ENCODE measurements at places on chromosomes 7 and 10.
A peak's percentile ranks its signal among the peaks of the same experiment; 100 is the strongest.

GRCh38 chr10:63319231-63319630 lies 146.5 kb downstream of the JMJD1C start:
- no peak for DNase-seq

- no peak for DNase-seq
Observed at GRCh38 chr10:86167762-86168128, 198.8 kb downstream of the GRID1 start.

GRCh38 chr7:104264285-104264684 lies 56.5 kb upstream of the ORC5 start:
- DNase-seq: no peak

DNA sequence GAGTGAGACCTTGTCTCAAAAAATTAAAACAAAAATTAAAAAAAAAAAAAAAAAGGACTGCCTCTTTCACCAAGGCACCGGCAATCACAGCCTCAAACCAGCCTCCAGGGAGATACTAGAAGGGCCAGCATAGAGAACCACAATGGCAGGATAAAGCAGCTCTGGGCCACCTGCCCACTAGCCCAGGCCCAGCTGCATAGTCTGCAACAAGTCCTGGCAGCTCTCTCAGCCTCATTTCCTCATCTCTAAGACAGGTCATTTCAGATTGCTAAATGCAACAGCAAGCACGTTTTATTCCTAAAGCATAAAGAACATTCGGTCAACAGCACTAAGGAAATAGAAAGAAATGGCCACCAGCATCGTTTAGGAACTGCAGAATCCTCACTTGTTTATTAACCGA lies 28.8 kb downstream of the XPNPEP1 start:
- peak; percentile 78 for DNase-seq

DNA sequence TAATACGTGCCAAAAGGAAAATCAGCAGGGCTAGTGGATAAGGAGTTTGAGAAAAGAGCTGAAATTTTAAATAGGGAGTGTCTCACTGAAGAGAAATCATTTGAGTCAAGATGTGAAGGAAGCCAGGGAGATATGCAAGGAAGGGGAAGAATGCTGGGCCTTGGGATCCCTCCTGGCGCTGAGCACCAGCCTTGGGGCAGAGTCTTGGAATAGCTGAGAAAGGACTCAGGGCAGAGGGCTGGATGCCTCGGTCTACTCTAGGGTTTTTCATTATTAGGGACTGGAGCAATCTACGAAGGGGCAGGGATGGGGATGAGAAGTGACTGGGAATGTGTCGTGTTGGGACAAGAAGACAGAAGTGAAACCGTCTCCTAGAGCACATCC lies 484 bp downstream of the ZWINT start:
- DNase-seq: no peak

GRCh38 chr7:73941836-73942551 lies 81.0 kb downstream of the TMEM270 start:
- DNase-seq: peak; percentile 53

GRCh38 chr10:37937864-37938263 lies 38.6 kb downstream of the ZNF25 start:
- DNase-seq: no peak

GRCh38 chr10:36141856-36142560 lies 499.9 kb upstream of the FZD8 start:
- peak; percentile 63 for DNase-seq

DNA sequence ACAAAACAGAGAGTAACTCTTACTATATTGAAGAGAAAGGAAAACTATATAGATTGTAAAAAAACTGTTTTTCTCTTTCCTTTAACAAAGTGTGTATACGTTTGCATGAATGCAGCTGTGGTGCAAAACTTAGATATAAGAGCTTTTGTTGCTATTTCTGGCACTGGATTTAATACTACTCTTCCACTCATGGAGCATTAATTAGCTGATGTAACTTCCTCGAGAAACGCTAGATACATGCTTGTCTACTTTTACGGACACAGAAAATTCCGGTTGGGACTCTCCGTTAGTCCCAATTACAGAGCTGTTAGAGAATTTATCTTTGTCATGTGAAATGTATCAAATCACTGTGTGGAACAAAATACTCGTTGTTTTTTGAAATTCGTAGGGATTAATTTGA lies 135.5 kb downstream of the ZNF22 start:
- no peak for DNase-seq

GRCh38 chr7:43784030-43784584 lies 25.6 kb downstream of the BLVRA start:
- DNase-seq: no peak

GRCh38 chr7:100723732-100724275 lies 3.5 kb downstream of the EPO start:
- DNase-seq: no peak

GRCh38 chr7:90597563-90598253 lies 1.6 kb downstream of the CDK14 start:
- no peak for DNase-seq

DNA sequence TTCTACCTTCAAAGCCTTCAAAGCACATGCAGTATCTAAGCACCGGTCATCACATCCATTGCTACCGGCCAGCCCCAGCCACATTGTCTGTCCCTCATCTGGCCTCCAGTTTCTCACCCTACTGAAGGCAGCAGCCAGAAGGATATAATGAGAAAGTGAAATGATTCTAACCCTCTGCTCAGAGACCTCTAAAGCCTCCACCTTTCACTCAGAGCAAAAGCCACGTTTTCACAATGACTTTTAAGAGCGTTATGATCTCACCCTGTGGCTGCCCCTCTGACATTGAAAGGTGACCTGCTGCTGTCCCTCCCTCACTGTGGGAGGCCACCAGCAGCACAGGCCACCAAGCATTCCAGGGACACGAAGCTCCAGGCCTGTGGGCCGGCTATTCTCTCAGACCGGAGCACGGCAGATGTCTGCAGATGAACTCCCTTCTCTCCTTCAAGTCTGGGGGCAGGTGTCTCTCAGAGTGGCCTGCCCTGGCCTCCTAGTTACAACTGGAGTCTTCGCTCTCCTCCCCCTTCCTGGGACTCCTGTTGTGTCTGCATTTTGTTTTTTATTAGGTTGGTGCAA lies 94.9 kb upstream of the EEPD1 start:
- no peak for DNase-seq

DNA sequence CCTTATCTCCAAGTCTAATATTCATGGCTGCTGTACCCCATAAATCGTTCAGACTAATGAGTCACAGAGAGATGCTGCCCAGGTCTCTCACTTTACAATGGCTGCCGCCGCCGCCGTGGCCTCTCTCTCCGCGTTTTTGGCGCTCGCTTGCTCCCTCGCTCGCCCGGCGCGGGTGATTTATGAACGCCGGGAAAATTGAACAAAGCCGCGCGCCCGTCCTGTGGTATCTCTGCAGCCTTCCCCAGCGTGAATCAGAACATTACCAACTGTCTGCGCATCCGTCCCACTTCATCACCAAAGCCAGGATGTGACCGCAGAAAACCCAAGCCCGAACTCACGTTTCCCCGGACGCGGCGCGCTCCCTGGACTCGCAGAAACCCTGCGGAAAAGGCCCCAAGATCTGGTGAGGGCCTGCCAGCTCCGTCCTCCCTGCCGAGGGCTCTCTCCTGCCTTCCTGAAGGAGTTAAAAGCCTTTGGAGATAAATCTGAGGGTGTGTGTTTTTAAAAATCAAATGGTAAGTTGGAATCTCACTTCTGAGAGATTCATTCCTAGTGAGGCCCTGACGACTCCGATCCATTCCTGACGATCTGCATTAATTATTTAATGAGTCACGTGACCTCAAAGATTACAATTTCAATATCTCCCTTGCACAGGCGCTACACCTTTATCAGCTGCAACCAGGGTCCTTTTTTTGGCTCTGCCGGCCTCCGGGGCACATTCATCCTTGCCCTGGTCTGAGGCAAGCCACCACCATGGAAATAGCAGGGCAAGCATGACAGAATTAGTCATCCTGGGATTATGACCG lies 6.3 kb downstream of the HOXA4 start:
- no peak for DNase-seq

DNA sequence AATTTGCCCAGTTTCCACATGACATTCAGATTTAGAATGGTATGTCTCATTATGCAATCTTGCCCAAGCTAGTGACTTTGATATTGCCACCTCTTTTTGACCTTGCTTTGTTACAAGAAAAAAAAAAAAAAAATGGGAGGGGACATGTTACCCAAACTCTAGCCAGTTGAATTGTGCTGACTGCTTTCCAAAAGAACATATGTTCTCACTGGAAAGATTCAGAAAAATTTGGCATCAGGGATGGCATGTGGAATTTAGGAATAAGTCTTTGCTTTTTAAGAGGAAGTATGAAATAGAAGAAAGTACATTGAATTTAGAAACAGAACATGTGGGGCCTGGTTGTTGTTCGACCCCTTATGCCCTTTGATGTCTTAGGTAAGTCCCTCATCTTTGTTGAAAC lies 846.8 kb downstream of the NRG3 start:
- DNase-seq: no peak

GRCh38 chr7:91264924-91265681 lies 870 bp downstream of the FZD1 start:
- peak; percentile 80 for DNase-seq

GRCh38 chr10:132458586-132459300 lies 61.7 kb downstream of the PWWP2B start:
- DNase-seq: peak; percentile 20

- DNase-seq: no peak
Observed at GRCh38 chr10:84654671-84655070, 326.3 kb downstream of the CCSER2 start.

GRCh38 chr10:71131508-71132088 lies 80.8 kb upstream of the UNC5B start:
- DNase-seq: no peak

DNA sequence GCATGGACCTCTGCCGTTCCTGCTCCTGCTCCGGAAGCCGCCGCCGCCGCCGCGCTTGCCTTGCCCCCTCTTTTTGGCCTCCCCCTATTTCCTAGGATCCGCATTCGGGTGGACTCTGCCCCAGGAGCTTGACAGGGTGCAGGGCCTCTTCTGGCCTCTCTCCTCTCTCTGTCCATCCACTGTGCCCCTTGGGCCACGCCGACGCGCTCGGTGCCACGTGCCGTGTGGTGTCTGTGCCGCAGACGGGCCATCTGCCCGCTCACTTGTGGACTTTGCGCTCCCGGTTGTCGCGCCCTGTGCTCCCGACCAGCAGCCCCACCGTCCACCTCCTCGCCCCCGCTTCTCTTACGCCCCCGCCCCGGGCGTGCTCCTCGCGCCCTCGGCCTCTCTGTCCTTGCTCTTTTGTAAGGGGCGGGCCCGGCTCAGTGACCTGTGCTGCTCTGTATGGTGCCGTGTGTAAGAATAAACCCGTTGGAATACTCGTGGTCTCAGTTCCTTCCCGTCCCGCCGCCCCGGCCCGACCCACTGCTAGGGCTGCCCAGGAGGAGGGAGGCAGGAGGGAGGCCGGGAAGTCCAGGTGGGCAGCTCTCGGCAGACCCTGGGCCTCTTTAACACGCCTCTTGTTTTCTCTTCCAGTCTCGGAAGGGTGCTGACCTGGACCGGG lies 37.0 kb downstream of the AGAP3 start:
- no peak for DNase-seq

- no peak for DNase-seq
Observed at GRCh38 chr10:76358743-76359395, 927.4 kb downstream of the LRMDA start.

- DNase-seq: no peak
Observed at GRCh38 chr10:26199841-26200240, 16.7 kb upstream of the GAD2 start.

- no peak for DNase-seq
Observed at GRCh38 chr7:154770962-154771361, 232.0 kb downstream of the PAXIP1 start.

- DNase-seq: no peak
Observed at GRCh38 chr7:50662996-50663395, 97.8 kb upstream of the DDC start.

DNA sequence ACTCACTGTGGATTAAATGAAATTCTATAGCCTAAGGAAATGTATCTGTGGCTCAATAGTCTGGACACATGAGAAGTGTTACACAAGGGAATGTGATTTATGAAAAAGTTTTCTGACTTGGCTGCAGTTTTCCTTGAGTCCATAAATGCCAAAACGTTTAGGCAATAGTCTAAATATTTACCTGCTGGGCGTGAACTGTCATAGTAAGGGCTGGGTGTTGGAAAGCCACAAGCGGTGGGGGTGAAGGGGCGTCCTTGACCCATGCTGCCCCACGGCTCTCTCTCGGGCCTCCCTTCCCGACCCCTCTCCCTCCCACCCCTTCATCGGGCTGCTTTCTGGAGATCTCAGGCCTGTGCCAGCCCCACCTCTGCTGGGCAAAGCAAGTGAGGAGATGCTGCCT lies 223.7 kb downstream of the BUB3 start:
- no peak for DNase-seq

GRCh38 chr10:8691498-8692017 lies 637.1 kb downstream of the GATA3 start:
- no peak for DNase-seq

DNA sequence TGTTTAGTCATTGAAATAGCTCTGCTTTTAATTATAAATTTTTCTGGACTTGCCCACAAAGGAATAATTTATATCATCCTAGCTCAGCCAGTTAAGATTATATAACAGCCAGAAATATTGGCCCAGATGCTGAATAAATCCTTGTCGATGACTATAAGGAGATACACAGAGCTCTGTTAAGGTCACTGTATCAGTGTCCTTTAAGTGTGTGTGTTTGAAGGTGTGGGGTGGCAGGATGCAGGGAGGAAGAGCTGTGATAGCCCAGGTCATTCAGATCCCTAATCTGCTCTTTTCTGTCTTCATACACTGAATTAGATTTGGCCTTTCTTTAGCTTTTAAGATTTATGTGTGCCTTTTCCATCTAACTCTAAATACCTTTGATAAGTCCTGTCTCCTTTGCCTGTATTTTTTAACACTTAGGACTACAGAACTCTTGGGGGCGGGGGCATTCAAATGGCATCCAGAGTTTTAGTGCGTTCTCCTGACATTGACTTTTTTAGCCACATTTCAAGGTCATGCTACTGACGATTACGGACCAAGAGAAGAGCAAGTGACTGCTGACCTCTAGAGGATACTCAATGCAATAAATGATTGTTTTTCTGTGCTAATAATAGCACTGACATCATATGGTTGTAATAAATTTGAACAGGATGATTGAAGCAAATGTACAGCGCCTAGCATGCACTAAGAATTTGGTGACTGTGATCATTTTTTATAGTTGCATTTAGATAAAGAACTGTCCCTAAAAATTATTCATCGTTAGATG lies 172.3 kb downstream of the CACNB2 start:
- DNase-seq: peak; percentile 45

DNA sequence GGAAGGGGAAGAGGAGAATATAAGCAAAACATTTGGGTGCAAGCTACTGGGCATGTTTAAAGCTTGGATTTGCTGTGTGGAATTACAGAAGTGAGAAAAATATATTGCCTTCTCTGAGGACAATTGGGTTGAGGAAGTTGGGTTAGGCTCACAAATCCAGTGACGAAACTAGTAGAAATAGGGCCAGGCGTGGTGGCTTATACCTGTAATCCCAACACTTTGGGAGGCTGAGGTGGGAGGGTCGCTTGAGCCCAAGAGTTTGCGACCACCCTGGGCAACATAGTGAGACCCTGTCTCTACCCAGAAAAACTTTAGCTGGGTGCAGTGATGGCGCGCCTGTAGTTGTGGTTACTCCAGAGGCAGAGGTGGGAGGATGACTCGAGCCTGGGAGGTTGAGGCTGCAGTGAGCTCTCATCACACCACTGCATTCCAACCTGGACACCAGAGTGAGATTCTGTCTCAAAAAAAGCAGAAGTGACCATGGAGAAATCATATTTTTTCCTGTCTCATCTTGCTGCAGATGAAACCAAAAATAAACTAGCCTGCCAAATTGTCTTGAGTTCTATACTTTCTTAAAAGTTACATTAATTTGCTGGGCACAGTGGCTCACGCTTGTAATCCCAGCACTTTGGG lies 22.4 kb downstream of the NRBF2 start:
- no peak for DNase-seq

GRCh38 chr7:44247868-44248651 lies 47.3 kb downstream of the YKT6 start:
- no peak for DNase-seq

GRCh38 chr10:22341190-22341925 lies 3.9 kb upstream of the SPAG6 start:
- peak; percentile 23 for DNase-seq

Data from lung microvascular endothelial cell (primary cell).